ENCODE measurements at places on chromosomes 7 and 10. TPM values are rescaled to one million over a fixed set of nuclear protein-coding genes. Genes with fewer than 3 reads are reported as not detected.

DNA sequence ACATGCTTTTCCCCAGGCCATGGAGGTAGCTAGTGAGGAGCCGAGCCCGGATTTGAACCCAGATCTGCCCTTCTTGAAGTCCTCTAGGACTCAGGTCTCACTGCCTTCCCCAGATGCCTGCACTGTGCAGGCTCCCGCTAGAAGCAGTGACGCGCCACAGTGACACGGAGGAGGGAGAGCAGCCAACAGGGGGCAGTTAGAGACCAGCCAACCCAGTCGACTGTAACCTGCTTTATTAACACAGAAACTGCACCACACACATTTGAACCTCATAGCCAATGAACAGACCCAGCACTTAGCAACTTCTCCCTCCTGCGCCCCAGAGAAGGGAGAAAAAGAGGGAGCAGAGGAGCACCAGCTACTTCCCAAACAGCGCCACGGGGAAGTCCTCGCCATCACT, 27.4 kb downstream of the PILRA start:
- DNase-seq: no peak

- DNase-seq: no peak
Observed at GRCh38 chr7:1549357-1550004, 6.5 kb downstream of the TMEM184A start.

GRCh38 chr7:142733271-142733670, 16.0 kb upstream of the PRSS1 start:
- no peak for DNase-seq

- no peak for DNase-seq
Observed at GRCh38 chr7:50207686-50208255, 96.7 kb upstream of the IKZF1 start.

GRCh38 chr10:109928475-109928891, 5.2 kb upstream of the XPNPEP1 start:
- DNase-seq: no peak

GRCh38 chr10:126041117-126041516, 144.8 kb downstream of the FANK1 start:
- no peak for DNase-seq

DNA sequence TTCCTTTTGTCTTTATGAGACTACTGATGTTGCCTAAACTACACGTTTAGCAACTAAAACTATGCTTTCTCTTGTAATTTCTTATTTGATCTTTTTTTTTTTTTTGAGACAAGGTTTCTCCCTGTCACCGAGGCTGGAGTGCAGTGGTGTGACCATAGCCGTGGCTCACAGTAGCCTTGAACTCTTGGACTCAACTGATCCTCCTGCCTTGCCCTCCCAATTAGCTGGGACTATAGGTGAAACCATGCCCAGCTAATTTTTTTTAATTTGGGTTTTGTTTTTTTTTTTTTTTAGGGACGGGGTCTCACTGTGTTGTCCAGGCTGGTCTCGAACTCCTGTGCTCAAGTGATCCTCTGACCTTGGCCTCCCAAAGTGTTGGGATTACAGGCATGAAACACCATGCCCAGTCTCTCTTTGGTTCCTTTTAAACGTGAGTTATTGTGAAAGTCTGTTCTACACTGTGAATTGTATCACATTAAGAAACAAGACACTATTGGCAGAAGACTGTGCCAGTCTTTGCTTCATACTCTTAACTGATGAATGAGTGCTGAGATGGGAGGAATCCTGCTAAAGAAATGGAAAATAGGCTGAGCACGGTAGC, 6.4 kb downstream of the TMEM248 start:
- DNase-seq: no peak

- peak; percentile 53 for DNase-seq
Observed at GRCh38 chr10:79981450-79982361, 32.8 kb upstream of the SFTPD start.

GRCh38 chr10:23191764-23192711, at the start of gene PTF1A:
TSS of gene PTF1A (plus strand) at chr10:23192312. CDS start at chr10:23192531, 219 bp downstream.
- DNase-seq: no peak

DNA sequence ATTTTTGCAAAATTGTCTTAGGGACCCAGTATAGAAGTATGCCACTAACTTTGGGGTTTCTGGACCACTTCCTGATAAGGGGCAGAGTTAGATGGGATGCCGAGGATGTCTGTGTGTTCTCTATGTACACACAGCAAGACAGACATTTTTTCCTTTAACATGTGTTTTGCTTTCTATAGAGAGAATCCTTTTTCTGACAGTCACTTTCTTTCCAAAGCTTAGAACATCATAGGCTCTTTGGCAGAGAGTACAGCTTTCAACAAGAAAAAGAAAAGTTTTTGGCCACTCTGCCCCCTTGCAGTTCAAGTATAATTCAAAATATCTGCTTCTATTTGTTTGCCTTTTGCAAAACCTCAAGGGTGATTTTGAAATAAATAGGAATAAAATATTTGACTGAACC, 44.1 kb downstream of the PAPSS2 start:
- DNase-seq: no peak

GRCh38 chr7:121931149-121931902, 58.4 kb downstream of the PTPRZ1 start:
- DNase-seq: no peak

- peak; percentile 21 for DNase-seq
Observed at GRCh38 chr7:138979988-138980562, 1.1 kb downstream of the KIAA1549 start.

GRCh38 chr10:110486680-110487410, 10.9 kb upstream of the DUSP5 start:
- DNase-seq: no peak

Gene LRRTM3
- not detected for total RNA-seq

Gene SH2B2
- total RNA-seq: 1.5 TPM

Gene STX1A
- 7.3 TPM for total RNA-seq

Gene TAS2R41
- not detected for total RNA-seq

Gene DLX5
- total RNA-seq: 0.13 TPM

Gene ANXA8L1
- 60.6 TPM for total RNA-seq

Measured in bronchial epithelial cell (primary cell).